T-helper 2 cell treated with Interferon-gamma antibody and Interleukin-4, amounts not matched to agents 5 μg/mL and 100 μg/mL, for 36 hours (primary cell): ENCODE measurements at places on chromosomes 12 and 14.
A peak's percentile ranks its signal among the peaks of the same experiment; 100 is the strongest.

GRCh38 chr12:123807670-123808069, 45.6 kb downstream of the DNAH10 start:
- DNase-seq, result no peak

- DNase-seq, result no peak
Measured at GRCh38 chr14:75191100-75191499, 14.7 kb upstream of the TMED10 start.

- DNase-seq, result no peak
Measured at GRCh38 chr12:19402743-19403431, 36.4 kb upstream of the AEBP2 start.

GRCh38 chr14:71089971-71090370, 182.7 kb downstream of the PCNX1 start:
- no peak for DNase-seq

- no peak for DNase-seq
Measured at GRCh38 chr12:15772405-15773018, 16.7 kb downstream of the EPS8 start.

DNA sequence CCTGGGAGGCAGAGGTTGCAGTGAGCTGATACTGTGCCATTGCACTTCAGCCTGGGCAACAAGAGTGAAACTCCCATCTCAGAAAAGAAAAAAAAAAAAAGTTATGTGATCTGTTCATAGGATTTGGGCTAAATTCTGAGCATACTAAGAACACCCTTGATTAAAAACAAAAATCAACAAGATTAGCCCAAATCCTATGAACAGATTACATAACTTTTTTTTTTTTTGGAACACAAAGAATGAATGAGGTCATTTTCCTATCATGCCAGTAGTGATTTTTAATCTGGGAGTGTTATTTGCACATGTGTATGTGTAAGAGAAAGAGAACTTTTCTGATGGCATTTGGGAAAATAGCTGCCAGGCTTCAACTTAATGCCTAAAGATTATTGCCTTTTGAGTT, 208.7 kb downstream of the ERC1 start:
- no peak for DNase-seq

DNA sequence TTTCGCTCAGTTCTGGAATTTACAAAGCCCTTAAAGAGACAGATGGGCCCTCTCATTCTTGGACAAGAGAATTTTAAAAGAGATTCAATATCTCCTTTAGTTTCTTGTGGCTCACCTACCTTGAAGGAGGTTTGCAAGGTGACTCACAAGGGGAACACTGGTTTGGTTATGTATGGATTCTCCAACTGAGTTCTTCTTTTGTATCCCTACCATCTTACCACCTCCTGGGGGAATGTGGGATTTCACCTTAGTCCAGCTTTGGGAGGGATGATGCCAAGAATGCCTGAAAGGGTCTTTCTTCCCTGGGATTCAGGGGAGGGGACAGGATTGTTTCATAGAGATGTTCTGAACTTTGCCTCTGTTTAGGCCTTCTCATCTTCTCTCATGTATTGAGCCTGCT, 3.7 kb downstream of the PPP4R4 start:
- DNase-seq, result no peak

DNA sequence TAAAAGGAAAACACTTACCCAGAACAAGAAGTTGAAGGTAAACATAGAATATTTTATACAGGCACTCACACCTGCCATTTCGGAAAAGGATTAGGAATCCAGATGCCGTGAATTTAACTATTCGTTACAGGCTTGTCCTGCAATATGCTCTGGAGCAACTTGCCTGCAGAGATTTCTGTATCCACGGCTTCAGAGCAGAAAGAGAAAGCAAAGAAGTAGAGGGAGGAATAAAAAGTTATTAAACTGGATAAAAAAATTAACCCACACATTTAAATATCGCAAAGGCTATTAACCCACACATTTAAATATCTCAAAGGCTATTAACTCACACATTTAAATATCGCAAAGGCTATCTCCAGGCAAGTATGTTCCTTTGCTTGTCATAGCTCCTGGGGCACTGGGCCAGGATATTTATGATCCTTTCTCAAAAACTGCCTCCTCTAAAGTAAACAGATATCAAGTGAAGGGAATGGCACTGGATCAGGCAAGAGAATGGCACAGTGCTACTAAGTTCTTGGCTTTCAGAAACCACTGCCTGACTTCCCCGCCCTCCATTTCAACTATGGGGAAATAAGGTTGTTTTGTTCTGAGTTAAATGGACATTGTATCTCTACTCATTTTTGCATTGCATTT, at the start of gene TSPAN8:
Gene TSPAN8, minus strand, starts transcription at position 399 of the 633 bp plus-strand sequence. Its CDS starts 321 bp downstream, at position 78.
- DNase-seq, result no peak

DNA sequence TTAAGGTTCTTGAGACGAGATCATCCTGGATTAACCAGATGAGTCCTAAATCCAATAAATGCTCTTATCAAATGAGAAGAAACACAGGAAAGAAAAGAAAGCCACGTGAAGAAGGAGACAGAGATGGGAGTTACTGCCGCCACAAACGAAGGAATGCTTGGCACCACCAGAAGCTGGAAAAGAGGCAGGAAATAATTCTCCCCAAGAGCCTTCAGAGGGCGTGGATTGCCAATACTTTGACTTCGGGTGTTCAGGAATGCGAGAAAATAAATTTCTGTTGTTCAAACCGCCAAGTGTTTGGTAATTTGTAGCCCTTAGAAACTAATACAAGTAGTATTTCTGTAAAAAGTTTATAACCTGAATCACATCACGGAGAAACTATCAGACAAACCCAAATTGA, 31.3 kb downstream of the ABCD2 start:
- DNase-seq, result no peak

DNA sequence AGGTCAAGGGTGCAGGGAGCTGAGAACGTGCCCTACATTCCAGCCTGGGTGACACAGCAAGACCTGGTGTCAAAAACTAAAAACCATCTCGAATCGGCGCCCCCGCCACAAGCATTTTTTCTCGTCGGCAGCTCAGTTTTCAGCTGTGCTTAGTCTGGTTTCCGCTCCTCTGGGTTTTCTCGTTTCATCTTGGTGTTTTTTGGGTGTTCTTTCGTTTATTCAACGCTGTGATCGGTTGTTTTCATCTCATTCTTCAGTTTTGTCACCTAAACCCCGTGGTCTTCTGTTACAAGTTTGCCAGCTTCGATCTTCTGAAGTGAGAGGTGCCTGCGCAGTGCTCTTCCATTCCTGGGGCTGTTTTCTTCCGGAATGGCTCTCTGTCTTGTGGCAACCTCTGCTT, 41.4 kb downstream of the NOC4L start:
- DNase-seq, result no peak

- DNase-seq, result no peak
Measured at GRCh38 chr14:79186523-79186922, 1016.4 kb downstream of the NRXN3 start.

GRCh38 chr12:76020731-76021672, 10.6 kb downstream of the PHLDA1 start:
- DNase-seq, result peak; percentile 82

DNA sequence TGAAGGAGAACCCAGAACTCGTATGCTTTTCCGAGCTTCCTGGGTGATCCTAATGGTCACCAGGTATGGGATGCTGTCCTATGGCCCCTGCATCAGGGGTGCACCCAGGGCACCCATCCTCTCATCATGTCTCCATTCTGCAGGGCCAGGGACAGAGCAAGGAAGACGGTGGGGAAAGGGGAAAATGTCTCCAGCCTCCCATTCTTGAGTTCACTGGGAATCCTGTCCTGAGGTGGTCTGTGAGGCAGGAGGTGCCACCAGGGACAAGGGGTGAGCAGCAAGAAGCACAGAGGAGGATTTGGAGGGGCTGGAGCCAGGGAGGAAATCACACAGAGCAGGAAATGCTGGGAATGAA, 14.9 kb upstream of the SLC6A12 start:
- no peak for DNase-seq

- no peak for DNase-seq
Measured at GRCh38 chr14:88753873-88754272, 38.9 kb downstream of the EML5 start.

GRCh38 chr12:52612431-52613383, 5.7 kb downstream of the KRT73 start:
- DNase-seq, result no peak

DNA sequence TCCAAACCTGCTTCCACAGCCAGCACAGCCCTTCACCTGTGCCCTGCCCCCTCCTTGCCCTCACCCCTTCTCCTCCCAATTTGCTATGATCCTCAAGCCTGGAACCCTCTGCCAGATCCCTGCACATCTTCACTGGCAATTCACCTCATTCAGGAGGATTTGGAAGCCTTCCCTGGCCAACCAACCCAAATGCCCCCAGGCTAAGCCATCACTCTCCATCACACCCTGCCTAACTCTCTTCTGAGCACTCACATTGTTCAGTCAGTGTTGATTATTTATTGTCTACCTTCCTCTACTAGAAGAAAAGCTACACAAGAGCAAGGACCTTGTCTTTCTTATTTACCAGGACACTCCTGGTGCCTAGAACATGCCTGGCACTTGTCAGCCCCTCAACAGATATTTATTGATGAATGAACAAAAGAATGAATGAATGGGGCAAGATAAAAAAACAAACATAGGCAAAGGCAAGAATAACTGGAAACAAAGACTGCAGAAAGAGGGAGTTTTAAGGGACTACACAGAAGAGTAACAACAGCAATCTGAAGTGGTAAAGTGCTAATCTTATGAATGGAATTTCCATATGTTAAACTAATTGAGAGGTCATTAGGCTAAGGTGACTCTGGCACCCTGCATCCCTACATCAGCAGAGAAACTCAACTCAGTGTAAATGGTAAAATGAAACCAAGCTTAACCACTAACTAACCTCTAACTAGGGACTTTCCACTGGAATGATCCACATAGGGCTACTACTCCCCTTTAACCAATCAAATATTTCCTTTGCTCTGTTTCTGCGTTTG, 33.4 kb downstream of the TMTC1 start:
- DNase-seq, result no peak

DNA sequence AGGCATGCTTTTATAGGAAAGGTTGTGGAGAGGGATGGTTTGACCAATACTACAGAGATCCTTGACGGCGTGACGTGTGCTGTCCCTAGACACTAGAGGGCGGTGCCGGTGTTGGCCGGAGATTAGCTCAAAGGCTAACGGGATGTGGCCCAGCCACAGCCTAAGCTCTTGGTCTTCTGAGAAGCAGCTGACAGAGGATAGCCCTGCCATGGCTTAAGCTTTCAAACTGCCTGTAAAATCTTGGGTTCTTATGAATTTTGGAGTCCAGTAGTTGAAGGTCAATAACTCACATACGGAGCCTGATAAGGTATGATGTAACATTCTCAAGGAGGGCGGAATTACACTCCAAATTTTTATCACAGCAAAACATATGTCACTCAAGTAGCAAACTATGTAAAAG, 515.7 kb upstream of the ATXN7L3B start:
- DNase-seq, result no peak

- no peak for DNase-seq
Measured at GRCh38 chr12:48917857-48918537, 7.3 kb downstream of the FKBP11 start.

- no peak for DNase-seq
Measured at GRCh38 chr14:39680777-39681176, 248.5 kb upstream of the FBXO33 start.

- DNase-seq, result no peak
Measured at GRCh38 chr12:124165695-124166094, 129.2 kb upstream of the RFLNA start.

DNA sequence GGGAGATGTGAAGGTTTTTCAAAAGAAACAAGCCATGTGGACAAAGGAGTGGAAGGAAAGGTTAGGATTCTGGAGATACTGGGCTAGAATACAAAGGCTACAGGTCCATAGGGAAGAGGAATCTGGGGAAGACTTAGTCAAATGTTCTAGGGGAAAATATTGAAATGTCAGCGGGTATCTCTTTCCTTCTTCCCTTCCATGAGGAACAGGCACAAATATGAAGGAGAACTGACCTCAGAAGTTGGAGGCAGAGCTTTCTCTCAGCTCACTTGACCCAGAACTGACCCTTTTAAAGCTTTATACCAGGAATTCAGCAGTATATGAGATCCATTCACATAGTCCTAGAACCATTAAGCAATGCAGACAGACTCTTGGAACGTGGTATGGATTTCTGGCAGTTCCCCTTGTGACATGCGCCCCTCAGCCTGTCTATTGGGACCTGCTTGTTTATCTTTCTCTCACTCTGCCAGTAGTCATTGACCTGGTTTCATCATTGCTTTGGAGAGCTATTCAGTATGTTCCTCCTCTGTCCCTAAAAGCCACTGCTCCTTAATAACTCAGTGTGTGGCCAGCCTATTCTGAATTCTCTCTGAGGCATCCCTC, 43.0 kb upstream of the GSG1 start:
- DNase-seq, result no peak

GRCh38 chr14:56185992-56186391, 67.8 kb downstream of the PELI2 start:
- DNase-seq, result no peak

DNA sequence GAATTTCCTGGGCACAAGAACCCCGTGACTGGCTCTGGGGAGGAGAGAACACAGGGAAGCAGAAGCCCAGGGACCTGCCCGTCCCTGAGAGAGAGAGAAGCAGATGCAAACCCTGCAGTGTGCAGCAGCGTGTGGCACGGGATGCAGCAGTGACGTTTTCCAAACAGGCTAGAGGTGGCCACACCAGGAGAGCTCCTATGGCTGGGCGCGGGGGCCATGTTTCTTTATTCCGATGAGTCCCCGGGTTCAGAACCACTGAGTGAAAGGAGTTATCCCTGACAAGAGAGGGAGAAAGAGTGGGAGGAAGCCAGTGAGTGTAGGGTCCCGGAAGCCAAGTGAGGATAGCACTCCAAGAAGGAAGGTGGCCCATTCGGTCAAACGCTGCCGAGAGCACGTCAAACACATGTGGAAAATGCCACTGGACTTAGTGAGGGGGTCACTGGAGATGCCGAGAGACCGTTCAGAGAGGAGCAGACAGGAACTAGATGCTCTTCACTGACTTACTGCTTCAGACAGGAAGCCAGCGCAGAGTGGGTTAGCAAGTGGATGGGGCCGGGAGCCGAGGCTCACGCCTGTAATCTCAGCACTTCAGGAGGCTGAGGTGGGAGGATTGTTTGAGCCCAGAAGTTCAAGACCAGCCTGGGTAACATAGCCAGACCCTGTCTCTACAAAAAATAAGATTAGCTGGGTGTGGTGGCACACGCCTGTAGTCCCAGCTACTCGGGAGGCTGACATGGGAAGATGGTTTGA, 123.0 kb downstream of the BCL11B start:
- DNase-seq, result no peak

DNA sequence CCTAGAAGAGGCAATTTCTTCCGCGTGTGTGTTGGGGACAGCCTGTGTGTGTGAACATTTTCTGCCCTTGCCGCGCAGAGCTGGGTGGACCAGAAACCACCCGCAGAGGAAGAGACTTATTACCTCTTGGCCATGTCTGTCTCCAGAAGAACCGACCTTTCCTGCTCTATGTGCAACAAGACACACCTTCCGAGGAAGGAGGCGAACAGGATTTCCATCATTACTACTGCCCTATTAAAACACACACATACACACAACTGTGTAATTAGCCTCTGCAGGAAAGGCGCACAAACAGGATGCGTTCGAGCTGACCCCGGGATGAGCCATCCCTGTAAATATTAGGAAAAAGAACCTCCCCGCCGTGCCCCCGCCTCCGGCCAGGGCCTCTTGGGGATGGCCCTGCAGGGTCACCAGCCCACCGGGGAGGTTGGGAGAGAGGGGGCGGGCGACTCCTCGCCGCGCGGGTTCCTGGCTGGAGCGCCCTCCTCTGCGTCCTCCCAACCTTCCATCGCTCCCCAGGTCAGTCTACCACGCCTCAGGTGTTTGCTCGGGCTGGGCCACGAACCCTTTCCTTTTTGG, 484 bp upstream of the PRKCH start:
- no peak for DNase-seq

- DNase-seq, result no peak
Measured at GRCh38 chr14:38743966-38744584, 359.0 kb downstream of the SEC23A start.

- no peak for DNase-seq
Measured at GRCh38 chr14:23514644-23514957, 37.0 kb downstream of the ZFHX2 start.
